Stimulated activated CD8-positive, alpha-beta memory T cell treated with anti-CD3 and anti-CD28 coated beads, Interleukin-15, amount 100 ng/mL, for 24 hours (primary cell): ENCODE measurements at places on chromosomes 12 and 14.

- no peak for DNase-seq
Observed at GRCh38 chr12:54412348-54412747, 6.7 kb downstream of the ITGA5 start.

GRCh38 chr12:65263777-65264176 is 14.7 kb upstream of the MSRB3 start:
- DNase-seq, result no peak

- DNase-seq, result no peak
Observed at GRCh38 chr14:77180726-77181602, 634 bp upstream of the TMEM63C start.

DNA sequence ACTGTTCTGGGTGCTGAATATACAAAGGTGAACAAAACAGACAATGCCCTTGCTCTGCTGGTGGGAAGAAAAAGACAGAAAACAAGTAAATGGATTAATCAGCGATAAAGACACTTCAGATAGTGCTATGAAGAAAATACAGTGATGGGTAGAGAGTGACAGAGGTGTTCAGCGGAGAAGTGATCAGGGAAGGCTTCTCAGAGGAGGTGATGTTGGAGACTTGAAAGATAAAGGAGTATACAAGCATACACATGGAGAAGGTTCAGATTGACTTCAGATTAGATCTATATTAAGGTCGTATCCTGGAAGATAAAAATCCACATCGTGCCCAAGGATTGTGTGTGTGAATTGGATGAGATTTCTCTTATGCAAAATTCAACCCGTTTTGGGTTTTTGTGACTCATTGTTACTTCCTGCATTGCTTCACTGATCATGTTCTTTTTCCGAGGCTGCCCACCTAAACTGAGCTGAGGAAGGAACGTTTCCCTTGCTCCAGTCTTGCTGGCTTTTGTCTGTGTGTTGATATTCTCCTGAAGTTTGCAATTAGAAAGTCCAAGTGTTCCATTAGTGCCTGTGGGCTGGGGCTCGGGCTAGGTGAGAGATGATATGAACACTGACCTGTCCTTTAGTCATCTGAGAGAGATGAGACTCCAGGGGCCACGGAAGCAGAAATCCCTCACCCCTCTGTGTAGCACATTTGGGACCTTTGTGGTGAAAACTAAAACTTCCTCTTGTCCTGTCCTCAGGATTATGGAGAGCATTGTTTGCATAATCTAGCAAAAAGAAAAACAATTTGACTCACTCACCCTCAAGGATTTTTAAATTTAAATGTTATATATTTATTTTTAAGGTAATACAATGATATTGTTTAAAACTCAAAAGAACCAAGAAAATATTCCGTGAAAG is 27.6 kb downstream of the PLXNC1 start:
- DNase-seq, result no peak
